ENCODE measurements at places on chromosomes 7 and 10.

- DNase-seq: no peak
These were observed 164.0 kb downstream of the MGMT start for GRCh38 chr10:129631006-129631405.

DNA sequence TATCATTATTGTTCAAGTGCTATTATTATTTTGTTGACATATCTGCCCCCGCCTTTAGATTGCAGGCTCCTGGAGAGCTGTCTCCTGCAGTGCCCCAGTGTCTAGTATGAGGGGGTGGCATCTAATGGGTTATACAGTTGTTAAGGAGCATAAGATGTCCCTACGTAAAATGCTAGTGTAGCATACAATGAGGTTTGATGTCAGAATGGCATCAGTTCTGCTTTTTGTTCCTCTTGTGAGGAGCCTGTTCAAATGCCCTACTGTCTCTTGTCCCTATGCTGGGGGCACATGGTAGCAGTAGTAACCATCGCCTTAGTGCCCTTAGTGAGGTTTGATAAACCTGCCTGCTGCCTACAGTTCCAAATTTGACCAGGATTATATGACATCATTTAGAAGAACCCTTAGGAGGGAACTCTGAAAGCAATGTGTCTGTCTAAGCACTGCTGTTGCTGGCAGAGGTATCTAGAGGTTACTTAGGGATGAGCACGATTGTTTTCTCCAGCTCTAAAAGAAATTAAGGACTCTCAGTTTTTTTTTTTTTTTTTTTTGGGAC lies 9.7 kb downstream of the CREM start:
- DNase-seq: no peak

DNA sequence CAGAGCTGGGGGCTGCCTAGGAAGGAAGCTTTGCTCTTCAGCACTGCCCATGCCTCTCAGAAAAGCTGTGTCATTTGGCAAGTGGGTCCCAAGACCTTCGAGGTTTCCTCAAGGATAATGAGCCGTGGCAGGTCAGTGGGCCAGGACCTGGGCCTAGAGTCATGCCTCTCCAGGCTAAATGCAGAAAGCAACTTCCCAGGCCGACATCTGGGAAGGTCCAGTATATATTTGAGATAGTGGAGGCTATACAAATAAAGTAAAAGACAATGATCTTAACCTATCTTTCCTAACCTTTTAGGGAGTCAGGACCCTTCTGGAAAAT lies 2.4 kb upstream of the HOXA10 start:
- no peak for DNase-seq

DNA sequence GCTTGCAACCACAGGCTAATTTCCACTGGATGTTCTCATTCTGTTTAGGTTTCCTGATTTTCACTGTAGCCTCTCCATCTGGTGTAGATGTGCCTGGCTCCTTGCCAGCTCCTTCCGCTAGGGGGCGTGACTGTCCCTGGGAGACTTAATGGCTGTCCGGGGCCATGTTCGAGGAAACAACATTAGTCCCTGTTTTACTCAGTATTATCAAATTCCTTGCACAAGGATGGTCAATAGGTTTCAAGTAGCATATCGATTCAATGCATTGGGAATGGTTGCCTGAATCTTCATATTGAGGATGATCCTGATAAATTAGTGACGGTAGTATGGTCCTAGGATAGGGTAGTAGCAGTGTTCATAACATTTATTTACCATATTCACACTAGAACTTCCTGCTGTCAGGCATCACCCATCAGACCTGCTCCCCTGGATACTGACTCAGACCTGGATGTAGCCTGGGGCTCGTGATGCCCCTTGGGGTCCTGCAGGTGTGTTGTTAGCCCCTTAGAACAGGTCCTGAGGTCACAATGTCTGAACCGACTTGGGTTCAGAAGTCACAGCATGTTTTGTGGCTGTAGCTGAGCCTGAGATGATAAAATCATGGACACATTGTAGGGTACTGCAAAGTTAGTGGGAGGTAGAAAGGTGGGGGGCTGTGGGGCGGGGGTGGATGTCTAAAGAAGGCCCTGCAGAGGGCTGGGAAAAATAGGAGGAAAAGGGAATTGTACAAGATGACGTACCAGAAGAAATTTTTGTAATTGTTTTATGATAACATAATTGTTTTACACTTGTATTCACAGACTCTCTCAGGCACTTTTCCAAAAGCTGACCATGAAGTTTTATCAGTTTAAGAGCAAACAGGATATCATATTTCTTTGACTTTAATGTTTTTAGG lies 8.9 kb upstream of the EXOC6 start:
- DNase-seq: no peak

DNA sequence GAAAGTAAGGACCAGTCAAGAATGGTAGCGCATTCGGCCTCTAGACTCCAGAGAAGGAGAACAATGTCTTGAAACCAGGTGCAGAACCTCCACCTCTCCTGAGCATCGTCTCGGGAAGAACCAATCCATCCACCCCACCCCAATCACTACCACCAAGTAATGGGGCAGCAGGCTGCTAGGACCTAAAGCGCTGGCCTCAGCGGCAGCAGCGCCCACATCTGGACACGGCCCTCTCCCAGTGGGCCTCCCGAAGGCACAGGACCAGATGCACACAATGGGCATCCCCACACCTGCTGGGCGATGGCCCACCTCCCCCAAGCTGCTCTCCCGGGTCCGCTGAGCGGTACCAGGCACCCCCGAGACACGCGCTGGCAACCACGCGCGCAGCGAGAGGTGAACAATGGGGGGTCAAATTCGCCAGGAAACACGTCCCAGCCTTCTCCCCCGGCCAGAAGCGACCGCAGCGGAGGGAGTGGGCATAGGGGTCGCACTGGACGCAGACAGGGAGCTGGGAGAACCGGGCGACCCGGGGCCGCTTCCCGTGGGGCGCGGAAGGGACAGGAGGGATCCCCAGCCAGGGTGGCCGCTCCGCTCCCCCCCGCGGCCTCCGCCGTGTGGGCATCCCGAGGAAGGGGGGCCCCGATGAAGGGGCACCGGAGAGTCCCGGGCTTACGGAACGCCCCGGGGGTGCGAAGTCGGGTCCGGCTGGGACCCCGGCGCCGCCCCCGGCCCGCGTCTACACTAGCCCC lies 506 bp downstream of the CTTNBP2 start:
- DNase-seq: no peak

DNA sequence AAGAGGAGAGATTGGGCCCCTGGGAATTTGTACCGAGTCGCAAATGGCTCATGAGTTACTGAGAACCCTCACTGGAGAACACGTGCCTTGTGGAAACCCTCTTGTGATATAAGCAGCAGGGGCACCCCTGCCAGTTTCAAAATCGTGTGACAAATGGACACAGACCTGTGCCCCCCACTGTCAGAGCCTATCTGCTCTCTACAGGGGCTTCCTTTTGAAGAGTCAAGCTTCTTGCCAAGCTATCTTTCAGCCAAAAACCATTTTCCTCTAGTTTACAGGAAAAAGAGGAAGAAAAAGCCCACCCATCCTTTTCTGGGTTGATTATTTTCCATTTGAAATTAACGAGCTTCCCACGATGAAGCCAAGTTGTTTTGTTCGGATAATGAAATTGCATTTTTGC lies 64.1 kb upstream of the MPP7 start:
- DNase-seq: no peak

DNA sequence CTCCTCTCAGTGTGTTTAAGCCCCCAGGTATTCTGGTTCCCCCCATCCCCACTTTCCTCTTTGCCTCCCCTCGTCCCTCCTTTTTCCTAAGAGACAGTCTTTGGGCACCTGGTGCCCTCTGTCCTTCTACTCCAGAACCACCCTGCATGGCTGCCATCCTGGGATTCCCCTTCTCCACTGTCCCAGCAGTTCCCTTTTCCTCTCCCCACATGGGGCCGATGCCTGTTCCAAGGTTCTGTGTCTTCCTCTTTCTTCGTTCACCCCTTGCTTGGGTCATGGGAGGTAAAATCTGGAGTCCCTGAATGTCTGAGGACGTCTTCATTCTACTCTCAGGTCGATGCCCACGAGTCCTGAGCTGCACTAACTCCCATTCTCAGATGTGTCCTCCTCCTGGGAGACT lies 120.8 kb downstream of the TAX1BP1 start:
- DNase-seq: no peak

GRCh38 chr10:131577786-131578471 lies 266.4 kb upstream of the TCERG1L start:
- DNase-seq: no peak

- DNase-seq: no peak
These were observed 64.4 kb upstream of the ITGA8 start for GRCh38 chr10:15783941-15784636.

DNA sequence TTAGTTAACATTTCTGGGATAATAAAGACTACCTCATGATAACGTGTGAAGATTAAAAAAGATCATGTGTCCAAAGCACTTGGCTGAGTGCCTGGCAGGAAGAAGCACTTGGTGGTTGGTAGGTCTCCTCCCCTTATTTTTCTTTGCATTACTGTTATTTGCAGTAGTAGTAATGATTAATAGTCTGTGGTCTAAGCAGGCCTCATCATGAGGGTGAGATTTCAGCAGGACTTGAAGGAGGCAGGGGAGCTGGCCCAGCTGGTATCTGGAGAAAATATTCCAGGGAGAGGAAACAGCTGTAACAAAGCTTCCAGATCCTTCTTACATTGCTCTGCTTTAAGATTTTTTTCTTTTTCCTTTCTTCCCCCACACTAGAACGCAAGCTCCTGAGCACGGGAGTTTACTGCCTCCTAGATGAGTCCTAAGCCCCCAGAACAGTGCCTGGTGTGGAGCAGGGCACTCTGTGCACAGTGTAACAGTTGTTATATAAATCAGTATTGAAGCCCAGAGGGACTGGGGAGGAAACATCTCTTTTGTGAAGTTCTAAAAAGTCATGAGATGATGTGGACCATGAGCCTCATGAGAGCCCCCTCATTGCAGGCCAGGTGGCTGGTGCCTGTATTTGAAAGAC lies 31.1 kb upstream of the RHEB start:
- DNase-seq: no peak

GRCh38 chr10:71188201-71188600 lies 24.2 kb upstream of the UNC5B start:
- DNase-seq: no peak

DNA sequence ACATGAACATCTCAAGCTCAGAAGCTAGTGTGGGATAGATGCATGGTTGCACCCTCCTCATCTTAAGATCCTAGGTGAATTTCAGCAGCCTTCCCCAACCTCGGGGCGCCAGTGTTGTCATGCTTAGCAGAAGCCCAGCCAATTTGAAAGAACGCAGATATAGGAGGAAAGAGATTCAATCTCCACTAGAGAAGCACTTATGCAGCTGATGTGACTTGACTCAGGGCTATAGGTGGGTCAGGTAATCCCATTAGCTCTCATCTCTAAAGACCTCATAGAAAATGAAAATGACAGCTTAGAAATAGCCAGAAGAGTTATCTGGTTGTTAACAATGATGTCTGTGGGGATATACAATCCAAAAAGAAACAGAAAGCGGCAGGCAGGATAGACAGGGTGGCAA lies 310.5 kb downstream of the GPAM start:
- no peak for DNase-seq

DNA sequence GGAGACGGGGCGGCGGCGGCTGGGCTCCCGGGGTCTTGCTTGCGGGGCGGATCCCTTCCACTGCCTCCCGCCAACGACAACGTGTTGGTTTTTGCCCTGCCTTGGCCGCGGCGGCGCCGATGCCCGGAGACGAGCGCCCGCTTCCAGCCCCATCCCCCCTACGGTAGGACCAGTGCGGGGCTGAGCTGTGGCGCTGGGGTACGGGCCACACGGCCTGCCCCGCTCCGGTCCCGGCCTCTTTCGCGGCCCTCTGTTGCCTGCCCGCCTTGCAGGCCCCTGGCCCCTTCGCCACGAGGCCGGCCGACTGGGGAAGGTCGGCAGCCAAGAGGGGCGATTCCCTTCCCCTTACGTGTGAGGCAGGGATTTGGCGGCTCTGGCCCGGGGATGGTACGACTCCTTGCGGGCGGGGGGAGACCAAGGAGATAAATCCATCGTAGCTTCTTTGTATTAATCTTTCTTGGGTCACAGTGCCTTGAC lies 488 bp downstream of the EIF4H start:
- DNase-seq: no peak

- no peak for DNase-seq
These were observed 10.0 kb downstream of the SFTPD start for GRCh38 chr10:79938728-79939406.

DNA sequence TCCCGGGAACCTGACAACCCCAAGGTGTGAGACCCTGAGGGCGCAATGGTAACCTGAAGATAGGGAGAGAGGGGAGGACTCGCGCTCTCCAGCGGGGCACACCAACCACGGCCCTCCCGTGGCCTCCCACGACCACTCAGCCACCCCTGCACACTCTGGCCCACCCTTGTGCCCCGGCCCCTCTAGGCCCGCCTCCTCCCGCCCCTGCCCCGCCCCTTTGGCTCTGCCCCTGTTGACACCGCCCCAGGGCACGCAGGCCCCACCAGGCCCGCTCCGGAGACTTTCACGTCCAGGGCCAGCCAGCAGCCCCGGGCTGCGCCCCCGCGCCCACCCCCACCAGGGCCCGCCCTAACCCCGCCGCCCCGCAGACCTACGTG lies 10.9 kb downstream of the ATG9B start:
- no peak for DNase-seq

GRCh38 chr7:135352285-135352684 lies 118.6 kb downstream of the STRA8 start:
- DNase-seq: no peak

DNA sequence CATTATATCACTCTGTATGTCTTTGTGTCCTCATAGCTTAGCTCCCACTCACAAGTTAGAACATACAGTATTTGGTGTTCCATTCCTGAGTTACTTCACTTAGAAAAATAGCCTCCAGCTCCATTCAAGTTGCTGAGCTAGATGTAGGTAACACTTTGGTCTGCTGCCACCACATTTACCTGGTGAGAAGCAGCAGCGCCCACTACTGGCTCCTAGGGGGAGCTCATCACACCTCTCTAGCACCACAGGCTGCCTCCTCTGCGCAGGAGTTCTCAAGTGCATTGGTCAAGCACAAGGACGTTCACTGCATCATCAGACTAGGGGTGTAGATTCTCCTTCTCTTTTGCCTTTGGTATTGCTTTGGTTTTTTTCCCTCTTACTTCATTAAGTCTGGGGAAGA lies 530.9 kb upstream of the AUTS2 start:
- no peak for DNase-seq

DNA sequence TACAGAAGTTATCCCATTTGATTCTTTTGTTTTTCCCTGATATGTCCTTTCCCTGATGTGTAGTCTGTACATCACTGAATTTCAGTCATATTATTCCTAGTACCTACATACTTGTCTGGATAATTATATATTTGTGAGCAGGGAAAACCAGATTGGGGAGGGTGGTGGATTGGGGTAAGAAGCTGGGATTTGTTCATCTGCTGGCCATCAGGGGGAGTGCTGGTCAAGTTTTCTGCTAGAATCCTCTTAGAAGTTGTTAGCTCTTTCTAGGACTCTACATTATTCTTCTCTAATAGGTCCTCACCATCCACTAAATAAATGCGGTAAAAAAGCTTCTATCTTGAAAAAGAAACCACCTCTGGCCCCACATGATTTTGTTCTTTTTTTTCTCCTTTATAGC lies 232.7 kb upstream of the TAC1 start:
- no peak for DNase-seq

GRCh38 chr7:15680446-15680845 lies 6.0 kb downstream of the MEOX2 start:
- DNase-seq: no peak

GRCh38 chr10:33099748-33100147 lies 141.7 kb upstream of the ITGB1 start:
- no peak for DNase-seq
